Amniotic stem cell (primary cell): ENCODE measurements at places on chromosomes 5 and 9.

- no peak for DNase-seq
Observed at GRCh38 chr5:181217803-181218062, 5.3 kb upstream of the TRIM41 start.

DNA sequence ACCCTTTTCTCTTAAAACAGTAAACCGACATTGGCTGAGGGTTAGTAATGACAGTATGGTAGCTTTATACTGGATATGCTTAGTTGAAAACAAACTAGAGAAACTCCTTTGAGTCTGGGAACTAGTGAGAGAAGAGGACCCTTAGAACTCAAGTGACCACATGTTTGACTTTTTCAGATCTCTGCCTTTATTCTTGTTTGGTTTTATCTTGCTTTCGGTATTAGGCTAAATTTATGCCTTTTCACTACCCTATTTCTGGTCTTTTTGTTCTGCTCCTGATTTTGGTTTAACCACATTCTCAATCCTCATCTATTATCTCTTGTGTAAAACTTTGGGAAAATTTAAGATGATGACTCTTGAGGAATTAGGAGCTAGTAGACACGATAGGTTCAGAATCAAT, 11.0 kb downstream of the SNAPC3 start:
- DNase-seq = no peak

DNA sequence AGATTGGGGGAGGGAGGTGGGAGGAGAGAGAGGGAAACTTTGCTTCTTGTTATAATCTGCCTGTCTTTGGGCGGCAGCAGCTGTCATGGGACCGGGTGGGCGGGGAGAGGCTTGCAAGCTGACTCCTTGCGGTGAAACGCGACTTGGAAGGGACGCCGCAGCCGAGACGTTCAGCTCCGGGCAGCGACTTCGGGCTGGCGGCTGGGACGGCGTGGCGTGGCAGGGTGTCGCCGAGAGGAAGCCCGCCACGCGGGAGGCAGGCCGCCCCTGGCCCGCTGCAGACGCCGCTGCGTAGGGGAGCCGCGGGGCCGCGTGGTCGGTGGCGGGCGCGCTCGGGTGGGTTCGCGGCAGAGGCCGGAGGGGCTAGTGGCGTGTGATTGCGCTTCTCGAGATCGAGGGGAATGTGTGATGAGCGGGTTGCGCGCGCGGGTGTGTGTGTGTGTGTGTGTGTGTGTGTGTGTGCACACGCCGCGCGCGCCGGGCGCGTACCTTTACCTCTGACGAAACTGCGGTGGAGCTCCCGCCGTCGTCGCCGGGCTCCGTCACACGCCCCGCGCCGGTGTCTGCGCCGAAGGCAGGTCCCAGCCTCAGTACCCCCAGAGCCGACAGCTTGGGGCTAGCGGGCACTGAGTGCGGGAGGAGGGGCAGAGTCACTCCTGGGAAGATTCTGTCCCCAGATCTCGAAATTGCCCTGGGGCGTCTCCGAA, 1.7 kb downstream of the PPARGC1B start:
- DNase-seq = no peak

GRCh38 chr5:100313657-100314056, 221.5 kb upstream of the FAM174A start:
- no peak for DNase-seq

GRCh38 chr9:74147906-74148305, 349.2 kb upstream of the RORB start:
- DNase-seq = no peak

GRCh38 chr5:113194591-113194990, 218.0 kb downstream of the DCP2 start:
- no peak for DNase-seq

DNA sequence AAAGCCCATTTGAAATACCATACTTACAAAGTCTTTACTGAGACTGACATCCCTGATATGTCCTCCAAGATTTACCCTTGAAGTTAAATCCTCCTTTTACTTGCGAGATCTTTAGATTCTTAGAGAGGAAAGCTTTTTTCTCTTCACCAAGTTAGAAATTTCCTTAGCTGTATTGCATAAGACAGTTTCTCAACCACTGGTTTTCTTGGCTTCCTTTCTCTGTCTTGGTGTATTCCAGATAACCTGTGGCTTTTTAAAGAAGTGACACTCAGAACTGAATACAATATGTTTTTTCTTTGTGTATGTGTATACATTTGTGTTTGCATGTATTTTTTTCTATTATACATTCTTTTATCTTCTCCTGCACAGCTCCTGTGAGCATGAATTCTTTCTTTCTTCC, 65.0 kb downstream of the SNCAIP start:
- DNase-seq = no peak

GRCh38 chr9:104817437-104817836, 53.5 kb downstream of the NIPSNAP3B start:
- DNase-seq = no peak

- no peak for DNase-seq
Observed at GRCh38 chr9:7452378-7452777, 347.2 kb downstream of the DMAC1 start.

GRCh38 chr9:805151-805550, 36.3 kb upstream of the DMRT1 start:
- no peak for DNase-seq

DNA sequence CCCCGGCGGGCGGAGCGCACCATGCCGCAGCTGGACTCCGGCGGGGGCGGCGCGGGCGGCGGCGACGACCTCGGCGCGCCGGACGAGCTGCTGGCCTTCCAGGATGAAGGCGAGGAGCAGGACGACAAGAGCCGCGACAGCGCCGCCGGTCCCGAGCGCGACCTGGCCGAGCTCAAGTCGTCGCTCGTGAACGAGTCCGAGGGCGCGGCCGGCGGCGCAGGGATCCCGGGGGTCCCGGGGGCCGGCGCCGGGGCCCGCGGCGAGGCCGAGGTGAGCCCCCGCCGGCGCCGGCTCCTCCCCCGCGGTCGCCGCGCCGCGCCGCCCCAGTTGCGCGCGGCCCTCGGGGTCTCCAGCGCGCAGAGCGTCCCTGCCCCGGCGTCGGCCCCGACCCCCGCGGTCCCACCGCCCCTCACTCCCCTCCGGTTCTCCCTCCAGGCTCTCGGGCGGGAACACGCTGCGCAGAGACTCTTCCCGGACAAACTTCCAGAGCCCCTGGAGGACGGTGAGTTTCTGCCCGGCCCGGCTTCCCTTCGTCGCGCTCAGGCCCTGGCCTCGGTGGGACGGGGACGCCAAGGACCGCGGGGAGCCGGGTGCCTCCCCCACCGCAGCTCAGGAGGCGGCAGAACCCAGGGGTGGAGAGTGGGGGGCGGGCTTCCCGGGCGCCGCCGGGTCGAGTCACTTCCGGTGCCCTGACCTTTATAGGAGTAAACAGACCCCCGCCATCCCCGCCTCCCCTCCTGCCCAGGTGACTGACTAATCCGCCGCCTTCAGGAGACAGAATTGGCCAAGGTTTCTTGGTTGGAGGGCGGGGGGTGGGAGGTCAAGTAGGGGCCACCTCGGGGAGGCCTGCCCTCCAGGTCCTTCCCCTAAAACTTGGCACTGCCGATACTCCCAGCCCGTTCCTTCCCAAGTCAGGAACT, 665 bp downstream of the TCF7 start:
- no peak for DNase-seq

- peak; percentile 76 for DNase-seq
Observed at GRCh38 chr5:113147101-113147508, 170.5 kb downstream of the DCP2 start.

GRCh38 chr5:120457839-120458507, 6.1 kb upstream of the PRR16 start:
- DNase-seq = no peak
